ENCODE measurements at places on chromosomes 1 and 21. TPM values are rescaled to one million over a fixed set of nuclear protein-coding genes. Genes with fewer than 3 reads are reported as not detected.

Gene BMP8B
- 3.7 TPM for total RNA-seq

Gene OLFM3
- total RNA-seq, result not detected

DNA sequence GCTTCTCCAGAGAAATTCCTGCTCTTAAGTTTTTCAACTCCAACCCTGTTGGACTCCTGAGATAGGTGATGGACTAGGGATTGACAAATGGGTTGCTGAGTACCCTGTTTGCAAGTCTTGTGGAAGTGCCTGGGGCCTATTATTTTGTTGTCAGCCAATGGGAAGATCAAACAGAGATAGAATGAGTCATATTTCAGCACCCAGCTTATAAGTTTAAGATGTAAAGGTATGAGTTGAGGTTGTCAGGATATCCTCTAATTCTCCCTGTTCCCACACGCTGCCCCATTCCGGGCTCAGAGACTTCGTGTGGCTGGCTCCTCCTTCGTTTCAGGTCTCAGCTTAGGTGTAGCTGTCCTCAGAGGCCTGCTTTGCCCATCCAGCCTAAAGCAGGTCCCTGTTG, 91.8 kb downstream of the CENPF start:
- no peak for DNase-seq

GRCh38 chr1:20982316-20982715, 194.4 kb downstream of the EIF4G3 start:
- DNase-seq, result no peak

- DNase-seq, result no peak
These were observed 401 bp downstream of the ERRFI1 start for GRCh38 chr1:8025671-8026144.

GRCh38 chr1:118988186-118989005, at the start of gene TBX15:
TSS of gene TBX15 (minus strand) at chr1:118988343. CDS start at chr1:118987795, 548 bp downstream.
- DNase-seq, result no peak

Gene AUNIP
- total RNA-seq, result 0.91 TPM

DNA sequence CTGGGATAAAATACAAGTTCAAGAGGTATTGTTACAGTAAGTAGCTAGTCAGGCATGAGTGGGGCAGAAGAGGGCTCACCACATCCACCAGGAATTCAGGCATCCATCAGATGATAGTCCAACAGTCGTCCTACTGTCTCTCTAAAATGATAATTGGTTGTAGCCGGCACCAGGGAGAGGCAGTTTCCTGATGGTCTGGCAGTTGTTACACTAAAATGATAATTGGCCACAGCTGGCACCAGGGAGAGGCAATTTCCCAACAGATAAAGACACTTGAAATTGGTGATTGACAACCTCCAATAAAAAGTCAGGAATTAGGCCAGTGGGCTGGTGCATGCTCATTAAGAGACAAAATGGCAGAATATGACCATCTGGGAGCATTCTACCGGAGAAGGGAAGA, 545.8 kb downstream of the AMY1C start:
- no peak for DNase-seq

GRCh38 chr1:205171369-205171768, 40.1 kb downstream of the DSTYK start:
- DNase-seq, result no peak

GRCh38 chr1:156126043-156126629, 11.6 kb downstream of the LMNA start:
- DNase-seq, result peak; percentile 95

GRCh38 chr1:94335950-94336349, 82.2 kb upstream of the ABCD3 start:
- peak; percentile 80 for DNase-seq

Gene SLAMF6
- total RNA-seq, result 3.0 TPM

Gene PRKAA2
- 7.1 TPM for total RNA-seq

- no peak for DNase-seq
These were observed 1.5 kb upstream of the SLC30A2 start for GRCh38 chr1:26047278-26047874.

- DNase-seq, result no peak
These were observed 62.4 kb downstream of the DIRAS3 start for GRCh38 chr1:67988066-67988465.

Gene C1QTNF12
- 3.4 TPM for total RNA-seq

DNA sequence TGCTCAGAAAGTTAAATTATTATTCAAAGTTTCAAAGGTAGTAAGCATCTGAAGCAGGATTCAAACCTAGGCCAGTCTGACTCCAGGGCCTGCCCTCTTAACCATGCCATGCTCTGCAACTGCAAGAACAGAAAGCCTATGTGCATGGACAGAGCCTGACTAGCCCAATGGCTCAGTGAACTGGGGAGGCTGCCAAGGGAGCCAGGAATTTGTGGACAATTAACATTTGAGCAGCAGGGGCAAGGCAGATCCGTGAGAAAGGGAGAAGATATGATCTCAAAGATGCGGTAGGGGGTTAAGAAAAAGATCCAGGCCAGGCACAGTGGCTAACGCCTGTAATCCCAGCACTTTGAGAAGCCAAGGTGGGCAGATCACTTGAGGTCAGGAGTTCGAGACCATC, 6.5 kb upstream of the ATP1A4 start:
- DNase-seq, result no peak

Gene KRTAP26-1
- not detected for total RNA-seq

GRCh38 chr1:210369425-210369824, 40.7 kb downstream of the HHAT start:
- no peak for DNase-seq

GRCh38 chr1:105294838-105295237, 1545.1 kb downstream of the AMY1C start:
- DNase-seq, result no peak

Gene KCNE1
- total RNA-seq, result 2.3 TPM

DNA sequence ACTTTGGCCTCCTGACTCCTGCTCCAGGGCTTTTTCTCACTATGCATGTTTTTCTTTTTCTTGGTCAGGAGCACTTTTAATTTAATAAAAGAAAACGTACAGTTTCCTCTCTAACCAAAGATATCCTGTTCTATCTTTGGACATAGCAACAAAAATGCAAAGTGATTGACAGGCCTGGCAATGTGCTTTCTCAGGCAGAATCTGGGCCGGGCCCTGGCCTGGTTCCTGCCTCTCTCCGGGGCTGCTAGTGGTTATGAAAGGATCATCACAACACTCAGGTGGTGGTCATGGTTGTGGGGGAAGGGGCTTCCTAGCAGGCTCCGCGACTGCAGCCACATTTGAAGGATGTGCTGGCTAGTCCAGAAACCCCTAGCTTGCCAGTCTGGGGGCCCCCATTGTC, 85.8 kb upstream of the USP24 start:
- no peak for DNase-seq

- no peak for DNase-seq
These were observed 790 bp downstream of the TESK2 start for GRCh38 chr1:45490121-45490625.

GRCh38 chr1:66048011-66048410, 255.3 kb downstream of the PDE4B start:
- DNase-seq, result no peak

DNA sequence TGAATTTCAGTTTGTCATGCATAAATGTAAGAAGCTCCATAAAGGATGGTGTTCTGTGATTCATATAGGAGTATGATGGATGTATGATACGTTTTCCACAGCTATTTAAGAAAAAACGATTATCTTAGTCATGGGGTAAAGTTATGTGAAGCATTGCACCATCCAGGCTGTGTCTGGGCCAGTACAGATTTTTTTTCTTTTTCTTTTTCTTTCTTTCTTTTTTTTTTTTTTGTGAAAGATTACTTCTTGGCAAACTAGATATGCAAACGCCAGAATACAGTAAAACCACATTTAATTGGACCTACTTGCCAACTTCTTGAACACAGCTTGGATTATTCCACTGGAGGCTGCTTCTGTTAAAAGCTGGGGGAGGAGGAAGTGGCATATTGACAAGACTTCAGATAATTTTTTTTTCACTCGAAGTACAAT, 14.9 kb downstream of the ZBTB18 start:
- no peak for DNase-seq

DNA sequence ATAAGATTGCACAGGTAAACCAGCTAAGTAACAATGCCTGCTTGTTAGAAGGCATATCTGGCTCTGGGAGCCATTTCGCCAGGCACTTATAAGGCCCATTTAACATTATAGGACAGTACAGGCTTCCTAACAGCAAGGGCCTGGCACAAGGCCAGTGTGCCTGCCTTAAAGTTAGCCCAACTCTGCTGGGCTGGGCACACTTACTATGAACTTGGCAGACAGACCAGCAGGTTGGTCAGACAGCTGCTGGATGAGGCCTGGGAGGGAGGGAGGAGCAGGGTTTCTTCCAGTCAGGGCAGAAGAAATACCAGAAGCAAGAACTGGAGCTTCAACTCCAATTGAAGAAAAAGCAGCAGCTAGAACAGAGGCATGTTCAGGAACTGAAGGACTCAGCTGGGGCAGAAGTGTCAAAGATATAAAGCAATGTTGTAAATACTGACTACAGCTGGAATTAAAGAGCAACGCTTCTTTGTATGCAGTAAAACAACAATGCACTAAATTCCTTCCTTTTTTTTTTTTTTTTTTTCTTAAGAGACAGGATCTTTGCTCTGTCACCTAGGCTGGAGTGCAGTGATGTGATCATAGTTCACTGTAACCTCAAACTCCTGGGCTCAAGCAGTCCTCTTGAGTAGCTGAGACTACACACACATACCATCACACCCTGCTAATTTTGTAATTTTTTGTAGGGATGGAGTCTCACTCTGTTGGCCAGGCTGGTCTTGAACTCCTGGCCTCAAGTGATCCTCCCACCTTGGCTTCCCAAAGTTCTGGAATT, 4.9 kb downstream of the CACHD1 start:
- DNase-seq, result peak; percentile 50

DNA sequence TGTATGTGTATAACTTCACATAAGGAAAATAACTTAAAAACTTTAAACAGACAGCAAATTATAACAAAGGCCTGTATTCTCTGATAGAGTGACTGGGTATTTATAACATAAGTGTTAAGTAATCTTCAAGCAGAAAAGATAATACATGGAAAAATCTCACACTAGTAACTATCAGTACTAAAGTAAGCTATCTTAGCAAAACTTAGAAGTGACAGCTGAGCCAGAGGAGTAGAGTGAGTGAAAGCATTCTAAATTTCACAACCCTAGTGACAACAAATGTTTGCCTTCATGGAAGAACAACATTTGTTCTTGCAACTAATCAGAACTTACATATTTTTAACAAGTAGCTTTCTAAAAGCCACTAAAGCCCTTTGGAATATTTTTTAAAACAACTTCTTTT, 74.5 kb upstream of the B3GALT2 start:
- no peak for DNase-seq

Gene CLCA2
- total RNA-seq, result 2.6 TPM

GRCh38 chr1:228554107-228554506, 66.9 kb downstream of the RNF187 start:
- DNase-seq, result no peak

DNA sequence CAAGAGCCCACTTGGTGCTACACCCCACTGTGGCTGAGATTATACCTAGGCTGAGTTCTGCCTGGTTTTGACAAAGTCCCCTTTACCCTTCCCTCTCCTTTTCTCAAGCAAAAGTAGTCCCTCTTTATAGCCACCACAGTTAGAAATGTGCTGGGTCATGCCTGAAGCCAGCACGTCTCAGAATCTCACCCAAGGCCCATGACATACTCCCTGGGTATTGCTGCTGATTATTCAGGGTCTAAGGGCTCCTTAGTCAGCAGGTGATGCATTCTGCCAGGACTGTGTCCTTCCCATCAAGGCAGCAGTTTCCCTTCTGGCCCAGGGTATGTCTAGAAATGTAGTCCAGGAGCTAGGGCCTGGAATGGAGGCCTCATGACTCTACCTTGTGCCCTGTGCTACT, 67.3 kb upstream of the COX20 start:
- DNase-seq, result no peak

Gene ARHGAP30
- total RNA-seq, result 12.1 TPM

GRCh38 chr1:15261155-15262002, 14.4 kb downstream of the FHAD1 start:
- peak; percentile 58 for DNase-seq

DNA sequence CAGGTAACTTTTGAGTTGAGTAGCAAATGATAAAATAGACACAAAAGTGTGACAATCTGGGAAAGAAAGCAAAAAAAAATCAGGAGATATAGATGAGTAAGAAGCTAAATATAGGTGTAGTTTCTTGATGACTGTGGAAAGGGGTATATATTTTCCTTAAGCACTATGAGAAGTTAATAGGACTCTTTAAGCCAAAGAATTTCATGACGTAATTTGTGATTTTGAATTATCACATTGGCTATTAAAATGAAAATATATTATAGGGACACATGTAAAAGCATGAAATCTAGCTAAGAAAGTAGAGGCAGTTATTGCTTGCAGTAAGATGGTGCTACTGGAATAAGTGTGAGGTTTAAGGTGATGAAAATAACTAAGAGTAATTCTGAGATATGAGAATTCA, 759.1 kb downstream of the KCNT2 start:
- DNase-seq, result no peak

Gene WDR64
- not detected for total RNA-seq

Gene ALPL
- 12.9 TPM for total RNA-seq

DNA sequence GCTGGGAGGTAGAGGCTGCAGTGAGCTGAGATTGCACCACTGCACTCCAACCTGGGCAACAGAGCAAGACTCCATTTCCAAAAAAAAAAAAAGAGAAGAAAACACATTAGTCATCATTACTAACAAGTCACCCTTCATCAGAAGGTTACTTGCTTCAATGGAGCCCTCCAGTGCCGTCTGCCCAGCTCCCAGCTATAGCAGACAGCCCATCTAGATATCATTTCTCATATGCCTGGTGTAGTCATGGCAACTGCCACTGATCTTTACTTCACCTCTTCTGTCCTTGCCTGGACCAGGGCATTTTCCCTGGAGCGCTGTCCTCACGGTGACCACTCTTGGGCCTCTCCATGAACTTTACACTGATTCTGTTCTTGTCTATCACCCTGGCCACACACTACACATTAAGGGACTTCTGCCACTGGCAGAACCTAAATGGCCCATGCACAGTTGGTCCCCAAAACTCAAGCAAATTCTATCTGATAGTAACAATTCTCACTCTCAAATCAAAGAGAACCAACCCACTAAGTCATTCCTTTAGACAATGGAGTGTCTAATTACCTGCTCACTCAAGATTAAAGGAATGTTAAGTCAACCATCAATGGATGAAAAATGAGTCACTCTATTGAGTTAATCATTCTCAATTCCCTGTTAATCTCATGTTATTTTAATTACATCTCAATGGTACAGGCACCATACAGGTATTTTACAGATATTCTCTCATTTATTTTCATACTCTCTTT, 12.9 kb downstream of the GPA33 start:
- DNase-seq, result no peak

DNA sequence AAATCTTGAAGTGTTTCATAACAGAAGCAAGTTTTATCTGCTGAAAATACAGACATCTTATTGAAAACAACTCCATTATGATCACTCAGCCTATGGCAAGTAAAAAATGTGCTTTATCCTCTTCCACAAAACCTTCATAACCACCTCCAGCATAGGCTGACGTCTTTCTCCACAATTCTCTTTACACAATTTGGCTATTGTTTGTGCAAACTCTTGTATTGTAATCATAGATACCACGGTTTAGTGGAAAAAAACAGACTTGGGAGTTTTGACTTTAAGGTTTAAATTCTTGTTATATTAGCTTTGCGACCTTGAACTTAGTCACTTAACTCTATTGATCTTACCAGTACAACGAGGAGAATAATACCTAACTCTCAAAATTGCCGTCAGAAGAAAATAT, 126.1 kb downstream of the PLD5 start:
- DNase-seq, result no peak
